ENCODE measurements at places on chromosomes 16 and 17.

DNA sequence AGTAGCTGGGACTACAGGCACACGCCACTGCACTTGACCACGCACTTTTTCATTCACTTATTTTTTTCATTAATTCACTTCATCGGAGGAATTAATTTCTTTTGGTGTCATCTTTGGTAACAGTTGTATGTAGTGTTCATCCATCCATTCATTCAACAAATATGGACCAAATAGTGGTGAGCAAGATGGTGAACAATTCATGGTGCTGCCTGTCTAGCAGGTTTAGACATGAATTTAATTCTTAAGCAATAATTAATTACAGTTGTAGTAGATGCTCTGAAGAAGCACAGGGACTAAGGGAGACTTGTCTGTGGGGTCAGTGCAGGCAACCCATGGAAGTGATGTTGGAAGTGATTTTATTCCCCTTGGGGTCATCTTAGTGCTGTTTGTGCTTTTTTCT is 22.4 kb downstream of the GDE1 start:
- DNase-seq = no peak

- DNase-seq = no peak
These were observed 6.2 kb upstream of the NOTUM start for GRCh38 chr17:81967244-81967532.

DNA sequence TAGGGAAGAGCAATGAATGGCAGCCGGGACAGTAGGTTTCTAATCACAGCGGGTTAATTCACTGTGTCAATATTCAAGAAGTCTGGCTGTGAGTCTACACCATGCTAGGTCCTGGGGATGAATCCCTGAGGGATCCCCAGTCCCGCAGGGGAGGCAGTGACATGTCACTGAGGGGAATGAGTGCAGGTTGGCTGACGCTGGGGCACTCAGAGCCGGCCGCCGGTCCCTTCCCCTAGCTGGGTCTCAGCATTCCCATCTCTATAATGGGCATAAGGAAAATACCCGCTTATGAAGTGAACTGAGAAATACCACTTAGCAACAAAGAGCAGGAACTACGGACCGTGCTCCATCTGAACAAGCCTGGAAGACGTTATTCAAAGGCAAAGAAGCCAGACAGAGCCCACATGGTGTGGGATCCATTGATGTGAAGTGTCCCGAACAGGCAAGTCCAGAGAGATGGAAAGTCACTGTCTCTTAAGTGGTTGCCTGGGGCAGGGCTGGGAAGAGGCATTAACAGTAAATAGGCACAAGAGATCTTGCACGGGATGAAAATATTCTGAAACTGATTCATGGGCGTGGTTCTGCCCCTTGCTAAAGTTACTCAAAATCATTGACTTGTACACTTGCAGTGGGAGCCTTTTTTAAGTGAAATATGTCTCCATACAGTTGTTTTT is 31.9 kb downstream of the PPL start:
- no peak for DNase-seq

DNA sequence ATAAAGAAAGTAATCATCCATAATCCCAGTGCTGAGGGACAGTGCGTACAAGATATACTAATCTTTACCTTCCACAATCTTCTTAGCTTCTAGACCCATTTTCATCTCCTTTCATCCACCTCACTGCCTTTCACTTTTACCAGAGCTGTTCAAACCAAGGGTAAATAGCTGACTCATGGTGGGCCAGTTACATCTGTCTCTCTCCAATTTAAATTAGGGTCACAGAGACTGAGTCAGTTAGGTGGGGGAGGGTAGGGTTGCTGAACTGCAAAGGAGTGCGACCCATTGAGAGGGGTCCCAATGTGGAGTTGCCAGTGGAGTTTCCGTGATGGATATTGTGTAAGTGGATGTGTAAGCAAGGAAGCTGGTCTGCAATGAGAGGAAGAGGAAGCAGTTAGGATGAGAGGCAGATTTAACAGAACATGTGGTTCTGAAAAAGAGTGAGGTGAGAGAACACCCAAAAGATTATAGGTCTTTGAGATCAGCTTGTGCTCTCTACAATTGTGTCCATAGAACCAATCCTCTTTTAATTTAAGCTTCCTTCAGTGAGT is 83.5 kb downstream of the GP2 start:
- no peak for DNase-seq

GRCh38 chr17:33072421-33073161 is 80.9 kb downstream of the SPACA3 start:
- no peak for DNase-seq

DNA sequence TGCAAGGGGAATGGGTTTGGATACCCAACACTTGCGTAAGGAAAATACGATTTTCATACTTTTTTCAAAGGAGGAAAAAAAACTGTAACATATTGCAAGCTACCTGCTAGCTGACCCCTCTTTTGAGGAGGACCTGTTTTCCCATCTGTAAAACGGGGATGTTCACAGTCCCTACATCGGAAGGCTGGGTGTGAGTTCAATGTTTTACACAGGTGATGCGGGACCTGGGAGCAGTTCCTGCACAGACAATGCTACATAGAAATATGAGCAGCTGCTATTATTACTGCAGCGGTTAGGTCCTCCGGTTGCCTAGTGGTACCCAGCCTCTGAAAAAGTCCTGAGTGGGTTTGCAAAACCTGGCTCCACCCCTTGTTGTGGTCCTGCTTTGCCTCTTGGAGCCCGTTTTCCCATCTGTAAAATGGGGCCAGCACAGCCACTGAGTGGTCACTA is 3.5 kb downstream of the SOCS1 start:
- no peak for DNase-seq

DNA sequence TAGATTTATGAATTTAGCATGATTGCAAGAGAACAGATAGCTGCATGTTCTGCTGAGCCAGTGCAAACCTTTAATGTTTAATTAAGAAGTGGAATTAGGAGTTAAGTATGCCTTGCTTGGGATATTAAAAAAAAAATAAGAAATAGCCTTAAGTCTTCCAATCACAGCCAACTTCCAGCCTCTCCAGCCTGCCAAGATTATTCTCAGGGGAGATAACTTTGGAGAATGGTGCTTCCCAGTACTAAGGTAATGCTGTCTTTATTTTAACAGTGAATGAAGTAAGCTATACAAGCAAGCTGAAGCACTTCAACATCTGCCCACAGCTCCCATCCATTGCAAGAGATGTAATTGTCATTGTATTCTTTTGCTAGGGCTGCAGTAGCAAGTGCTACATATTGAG is 389.5 kb upstream of the ASIC2 start:
- DNase-seq = no peak

- no peak for DNase-seq
These were observed 18.9 kb upstream of the CACNA1H start for GRCh38 chr16:1133810-1134520.

GRCh38 chr16:14372471-14372870 is 257.6 kb downstream of the PARN start:
- DNase-seq = no peak

- DNase-seq = no peak
These were observed 58.8 kb downstream of the CDH13 start for GRCh38 chr16:82685526-82685925.

- no peak for DNase-seq
These were observed 540 bp downstream of the NOXO1 start for GRCh38 chr16:1980770-1981087.

- no peak for DNase-seq
These were observed 14.2 kb downstream of the NFAT5 start for GRCh38 chr16:69579783-69580481.

DNA sequence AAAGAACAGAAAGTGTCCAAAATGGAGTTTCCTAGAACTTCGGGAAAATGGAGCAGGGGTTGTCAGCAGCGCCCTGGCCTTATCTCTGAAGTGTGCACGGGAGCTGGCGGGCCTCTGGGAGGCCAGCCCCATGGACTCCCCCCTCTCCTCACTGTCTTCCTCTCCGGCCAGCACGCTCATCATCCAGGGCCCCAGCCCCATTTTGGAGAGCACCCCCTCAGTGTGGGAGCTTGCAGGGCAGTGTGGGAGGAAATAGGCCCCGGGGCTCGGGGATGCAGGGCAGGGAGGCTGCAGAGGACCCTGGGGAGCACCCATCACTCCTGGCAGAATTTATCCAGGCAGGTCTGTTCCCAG is 4.9 kb upstream of the PABPN1L start:
- DNase-seq = no peak

- DNase-seq = no peak
These were observed 13.4 kb downstream of the CCDC102A start for GRCh38 chr16:57522960-57523359.

DNA sequence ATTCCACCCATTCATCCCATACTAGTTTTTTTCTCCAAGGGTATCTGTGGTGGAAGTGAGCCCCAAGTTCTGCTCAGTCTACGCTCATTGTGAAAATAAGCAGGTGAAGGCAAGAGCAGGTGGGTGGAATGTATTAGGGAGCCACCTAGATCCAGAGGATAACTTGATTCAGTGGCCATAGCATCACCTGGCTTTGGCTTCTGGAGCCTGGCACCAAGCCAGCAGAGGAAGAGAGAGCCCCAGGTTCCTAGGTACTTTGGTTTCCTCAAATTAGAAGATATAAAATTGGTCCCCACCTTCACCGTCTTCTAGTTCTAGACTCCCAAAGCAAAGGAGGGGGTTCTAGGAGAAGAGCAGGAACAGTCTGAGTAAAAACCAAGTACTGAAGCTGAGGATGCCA is 4.1 kb downstream of the FXR2 start:
- no peak for DNase-seq

DNA sequence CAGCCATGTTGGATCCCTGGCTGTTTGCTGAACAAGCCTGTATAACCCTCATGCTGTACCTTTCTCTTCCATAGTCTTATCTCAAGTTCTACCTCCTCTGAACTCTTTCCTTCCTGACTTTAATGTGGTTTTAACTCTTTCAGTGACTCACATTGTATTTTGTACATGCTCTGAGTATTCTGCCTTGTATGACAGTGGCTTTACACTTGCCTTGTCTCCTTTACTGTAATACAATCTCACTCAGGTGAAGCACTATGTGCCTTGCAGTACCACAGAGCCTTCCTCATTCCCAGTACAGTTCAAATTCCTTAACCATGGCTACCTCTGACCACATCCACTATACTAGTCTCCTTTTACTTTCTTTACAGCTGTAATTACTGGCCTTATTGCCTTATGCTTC is 14.1 kb downstream of the PSMD11 start:
- no peak for DNase-seq

DNA sequence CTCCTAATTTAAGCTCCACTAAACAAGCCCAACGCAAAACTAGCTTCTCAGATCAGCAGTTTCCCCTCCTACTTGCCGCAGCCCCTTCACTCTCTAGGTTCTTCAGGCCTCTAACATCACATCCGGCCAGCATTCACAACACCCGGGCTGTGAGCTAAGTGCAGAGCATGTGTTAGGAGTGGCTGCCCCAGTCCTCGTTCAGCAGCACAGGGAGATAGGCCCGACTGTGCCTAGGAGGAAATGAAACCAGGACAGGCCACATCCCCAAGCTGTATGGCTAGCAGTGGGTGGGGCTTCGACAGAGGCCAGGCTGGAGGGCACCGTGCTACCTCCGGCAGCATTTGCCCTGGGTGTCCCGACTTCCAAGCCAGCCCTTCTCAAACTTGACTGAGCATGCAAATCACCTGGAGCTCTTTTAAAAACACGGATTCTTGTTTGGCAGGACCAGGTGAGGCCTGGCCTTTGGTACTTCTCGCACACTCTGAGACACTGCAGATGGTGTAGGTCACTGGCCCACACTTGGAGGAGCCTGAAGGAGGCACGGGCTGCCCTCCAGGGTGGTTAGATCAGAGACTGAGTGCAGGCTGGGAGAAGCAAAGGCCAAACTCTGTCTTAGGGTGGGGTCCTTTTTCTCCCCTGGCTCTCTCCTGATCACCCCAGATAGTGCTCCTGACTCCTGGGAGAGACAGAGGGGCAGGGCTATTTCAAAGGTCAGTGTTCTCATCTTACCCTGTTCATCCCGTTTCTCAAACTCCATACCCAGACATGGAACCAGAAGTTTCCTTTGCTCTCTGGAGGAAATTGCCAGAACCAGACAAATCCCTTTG is 202.0 kb downstream of the C16orf78 start:
- DNase-seq = no peak

- DNase-seq = no peak
These were observed 898.5 kb downstream of the KCNJ2 start for GRCh38 chr17:71067669-71068407.

- DNase-seq = no peak
These were observed 33.5 kb upstream of the SREBF1 start for GRCh38 chr17:17870247-17870646.

- DNase-seq = no peak
These were observed 54.9 kb downstream of the SREBF1 start for GRCh38 chr17:17781591-17782496.

DNA sequence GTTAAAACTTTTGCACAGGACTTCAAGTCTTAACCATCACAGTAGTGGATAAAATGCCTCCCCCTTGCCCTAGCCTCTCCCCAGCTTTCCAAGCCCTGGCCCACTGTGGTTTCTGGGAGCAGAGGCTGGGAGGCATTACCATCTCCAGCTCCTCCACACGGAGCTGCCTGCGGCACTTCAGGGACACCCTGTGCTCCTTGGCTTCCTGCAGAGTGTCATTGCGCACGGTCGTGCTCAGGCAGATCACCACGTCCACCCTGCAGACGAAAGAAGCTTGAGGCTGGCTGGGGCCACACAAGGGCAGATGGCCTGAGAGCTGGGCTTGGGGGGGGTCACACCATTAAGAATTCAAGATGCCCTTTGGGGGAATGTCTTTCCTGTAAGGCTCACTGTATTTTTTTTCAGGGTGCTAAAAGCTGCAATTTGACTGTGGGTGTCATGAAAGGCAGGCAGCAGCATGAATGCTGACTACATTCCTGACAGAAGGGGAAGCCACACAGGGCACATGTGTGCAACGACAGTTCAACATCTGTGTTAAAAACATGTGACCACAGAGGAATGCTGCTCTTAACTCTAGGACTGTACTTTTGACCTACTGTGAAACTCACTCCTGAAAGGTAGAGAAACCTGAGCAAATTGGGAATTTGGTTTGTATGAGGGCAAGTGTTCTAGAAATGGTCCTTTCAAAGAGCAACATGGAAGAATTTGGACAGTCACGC is 47.7 kb upstream of the CLEC18B start:
- no peak for DNase-seq

- DNase-seq = no peak
These were observed 9.9 kb upstream of the WFIKKN1 start for GRCh38 chr16:620700-621525.

GRCh38 chr17:79438058-79438457 is 172.8 kb downstream of the RBFOX3 start:
- no peak for DNase-seq

- no peak for DNase-seq
These were observed 8.0 kb downstream of the TBC1D24 start for GRCh38 chr16:2482708-2483534.

- DNase-seq = no peak
These were observed 2.9 kb downstream of the CPPED1 start for GRCh38 chr16:12800817-12801216.

DNA sequence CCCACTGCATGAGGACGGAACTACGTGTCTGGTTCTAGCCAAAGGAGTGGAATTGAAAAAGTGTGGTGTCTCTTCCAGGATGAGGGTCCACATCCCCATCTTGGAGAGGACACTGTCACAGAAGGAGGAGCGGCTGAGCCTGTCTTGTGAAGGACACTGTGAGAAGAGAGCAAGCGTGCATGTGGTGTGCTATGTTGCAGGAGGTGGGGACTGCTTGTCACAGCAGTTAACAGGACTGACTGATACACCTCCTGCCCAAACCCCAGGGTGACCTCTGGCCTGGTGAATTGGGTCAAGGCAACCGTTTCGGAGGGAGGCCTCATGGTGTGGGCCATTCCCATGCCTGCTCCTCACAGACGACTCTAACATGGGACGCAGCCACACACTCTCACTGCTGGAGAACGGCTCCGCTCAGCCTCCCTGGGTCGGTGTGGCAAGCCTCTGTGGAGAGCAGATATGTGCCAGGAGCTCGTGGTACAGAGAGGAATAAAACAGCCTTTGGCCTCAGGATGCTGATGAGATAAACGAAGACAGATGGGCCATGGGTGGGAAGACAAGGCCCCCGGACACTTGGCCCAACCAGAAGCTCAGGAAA is 56.4 kb upstream of the RBFOX3 start:
- no peak for DNase-seq

Data from stimulated activated CD8-positive, alpha-beta memory T cell treated with anti-CD3 and anti-CD28 coated beads, Interleukin-7, amount 100 ng/mL, for 24 hours (primary cell).